ENCODE measurements at places on chromosomes 4 and X.
A peak's percentile ranks its signal among the peaks of the same experiment; 100 is the strongest.

GRCh38 chr4:22824091-22824490, 131.4 kb downstream of the GBA3 start:
- H3K27ac ChIP-seq = no peak overlapping the region
- H3K4me3 ChIP-seq = no peak overlapping the region

GRCh38 chr4:138658518-138658917, 357.1 kb upstream of the NOCT start:
- H3K27ac ChIP-seq = no peak overlapping the region
- H3K36me3 ChIP-seq = no peaks in the 10 kb centered on the region
- H3K4me3 ChIP-seq = no peak overlapping the region
- DNase-seq = no peak
- H3K4me1 ChIP-seq = no peaks in the 10 kb centered on the region

DNA sequence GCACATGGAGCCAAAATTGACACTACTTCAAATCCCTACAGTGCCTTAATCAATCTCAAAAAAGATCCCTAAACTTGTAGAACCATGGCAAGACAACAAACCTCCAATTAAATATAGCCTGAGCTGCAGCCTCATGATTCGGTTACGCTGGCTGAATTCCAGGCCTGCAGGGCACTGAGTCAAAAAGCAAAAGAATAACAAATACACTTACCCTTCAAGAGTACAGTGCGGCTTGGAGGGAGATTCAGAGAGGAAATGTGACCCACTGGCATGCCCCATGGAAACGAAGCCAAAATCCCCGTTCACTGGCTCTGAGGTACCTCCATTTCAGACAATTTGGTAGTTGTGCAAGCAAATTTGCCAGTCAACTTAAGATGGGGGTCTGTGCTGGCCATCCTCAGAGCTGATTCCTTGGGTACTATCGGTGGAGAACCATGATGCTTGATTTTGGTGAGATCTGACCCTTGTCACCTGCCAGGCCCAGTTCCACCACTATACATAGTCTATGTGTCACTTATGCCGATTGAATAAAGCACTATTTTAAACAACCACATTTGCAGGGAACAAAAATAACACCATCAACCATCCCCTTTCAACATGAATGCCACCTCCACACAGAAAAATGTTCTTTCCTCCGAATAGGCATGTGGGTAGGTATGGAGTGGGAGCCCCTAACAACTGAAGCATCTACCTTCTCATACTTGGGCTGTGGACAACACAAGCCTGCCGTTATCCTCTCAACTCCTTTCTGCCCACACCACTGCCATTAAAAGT, 2.1 kb downstream of the C4orf54 start:
- H3K4me1 ChIP-seq = no peaks in the 10 kb centered on the region
- no peaks in the 10 kb centered on the region for H3K27me3 ChIP-seq
- H3K4me3 ChIP-seq = no peak overlapping the region
- H3K36me3 ChIP-seq = no peaks in the 10 kb centered on the region
- DNase-seq = no peak

- no peaks in the 10 kb centered on the region for H3K4me1 ChIP-seq
- H3K36me3 ChIP-seq = no peaks in the 10 kb centered on the region
- no peak overlapping the region for H3K27ac ChIP-seq
- no peak overlapping the region for H3K4me3 ChIP-seq
- no peak for DNase-seq
Measured at GRCh38 chr4:79466621-79467020, 58.6 kb upstream of the GK2 start.

- H3K27ac ChIP-seq = no peak overlapping the region
- DNase-seq = no peak
- H3K36me3 ChIP-seq = no peaks in the 10 kb centered on the region
- H3K4me3 ChIP-seq = no peak overlapping the region
- no peaks in the 10 kb centered on the region for H3K27me3 ChIP-seq
- peaks cover 12% of the 10 kb centered on the region for H3K4me1 ChIP-seq
Measured at GRCh38 chrX:107707866-107708265, 67.7 kb downstream of the TSC22D3 start.

- H3K27ac ChIP-seq = no peak overlapping the region
- DNase-seq = no peak
- H3K4me1 ChIP-seq = no peaks in the 10 kb centered on the region
Measured at GRCh38 chr4:33057736-33058135, 2337.6 kb downstream of the PCDH7 start.

GRCh38 chrX:100408713-100409609, 1.1 kb downstream of the PCDH19 start:
- no peak overlapping the region for H3K27ac ChIP-seq
- H3K4me1 ChIP-seq = no peaks in the 10 kb centered on the region
- DNase-seq = no peak
- H3K4me3 ChIP-seq = peak overlapping the region; percentile 16
- no peaks in the 10 kb centered on the region for H3K36me3 ChIP-seq

- H3K27me3 ChIP-seq = no peaks in the 10 kb centered on the region
- H3K4me1 ChIP-seq = peaks cover 56% of the 10 kb centered on the region
- no peak overlapping the region for H3K4me3 ChIP-seq
- peak overlapping the region; percentile 2 for H3K27ac ChIP-seq
Measured at GRCh38 chr4:10625131-10625530, 59.4 kb downstream of the CLNK start.

GRCh38 chrX:16639966-16640365, 10.0 kb upstream of the S100G start:
- DNase-seq = no peak
- H3K4me1 ChIP-seq = no peaks in the 10 kb centered on the region
- no peaks in the 10 kb centered on the region for H3K36me3 ChIP-seq
- H3K4me3 ChIP-seq = no peak overlapping the region
- H3K27me3 ChIP-seq = no peaks in the 10 kb centered on the region

- H3K4me3 ChIP-seq = no peak overlapping the region
- H3K27me3 ChIP-seq = no peaks in the 10 kb centered on the region
- H3K36me3 ChIP-seq = no peaks in the 10 kb centered on the region
- DNase-seq = no peak
- H3K27ac ChIP-seq = no peak overlapping the region
- H3K4me1 ChIP-seq = no peaks in the 10 kb centered on the region
Measured at GRCh38 chr4:165744370-165744769, 128.7 kb upstream of the TLL1 start.

GRCh38 chr4:176583278-176583677, 209.4 kb downstream of the VEGFC start:
- H3K4me1 ChIP-seq = no peaks in the 10 kb centered on the region
- no peak overlapping the region for H3K27ac ChIP-seq
- no peak for DNase-seq
- H3K36me3 ChIP-seq = no peaks in the 10 kb centered on the region
- no peaks in the 10 kb centered on the region for H3K27me3 ChIP-seq

- H3K27me3 ChIP-seq = no peaks in the 10 kb centered on the region
- H3K4me3 ChIP-seq = no peak overlapping the region
- H3K27ac ChIP-seq = no peak overlapping the region
- no peaks in the 10 kb centered on the region for H3K36me3 ChIP-seq
- no peaks in the 10 kb centered on the region for H3K4me1 ChIP-seq
Measured at GRCh38 chr4:70399319-70399718, 1.6 kb downstream of the OPRPN start.

- H3K36me3 ChIP-seq = no peaks in the 10 kb centered on the region
- H3K4me3 ChIP-seq = no peak overlapping the region
- H3K27me3 ChIP-seq = no peaks in the 10 kb centered on the region
Measured at GRCh38 chr4:28357990-28358389, 1497.3 kb downstream of the STIM2 start.

DNA sequence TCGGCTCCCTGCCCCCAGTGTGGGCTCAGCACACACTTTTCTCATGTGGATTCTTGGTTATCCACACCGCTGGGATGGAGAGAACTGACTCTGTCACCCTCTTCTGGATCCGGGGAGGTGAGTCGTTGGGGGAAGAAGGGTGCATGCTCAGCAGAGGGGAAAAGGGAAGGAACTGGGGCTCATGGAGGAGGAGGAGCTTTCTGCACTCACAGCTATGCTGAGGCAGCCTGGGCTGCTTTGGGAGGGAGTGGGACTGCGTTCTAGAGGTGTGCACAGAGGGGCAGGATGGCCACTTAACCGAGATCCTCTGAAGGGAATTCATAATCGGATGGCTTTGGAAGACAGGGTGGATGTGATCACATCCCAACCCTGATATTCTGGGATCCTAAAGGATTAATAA, 51.6 kb downstream of the RTL5 start:
- H3K27ac ChIP-seq = no peak overlapping the region
- H3K27me3 ChIP-seq = no peaks in the 10 kb centered on the region
- no peak overlapping the region for H3K4me3 ChIP-seq
- no peaks in the 10 kb centered on the region for H3K4me1 ChIP-seq
- no peaks in the 10 kb centered on the region for H3K36me3 ChIP-seq
- DNase-seq = no peak

DNA sequence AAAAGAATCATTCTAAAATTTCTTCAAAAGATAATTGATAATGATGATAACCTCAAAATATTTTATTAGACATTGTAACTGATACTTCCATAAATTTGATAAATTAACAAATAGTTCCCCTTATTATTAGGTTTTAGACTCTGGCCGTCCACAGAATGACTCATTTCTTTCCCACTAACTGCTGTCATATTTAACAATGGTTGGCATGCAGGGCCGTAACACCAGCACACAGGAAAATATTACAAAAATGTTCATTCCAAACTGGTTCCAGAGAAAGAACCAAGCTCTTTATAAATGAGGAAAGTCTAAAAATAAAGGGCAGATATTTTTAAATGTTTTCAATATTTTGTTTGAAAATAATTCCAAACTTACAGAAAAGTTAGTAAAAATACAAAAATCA, 28.2 kb downstream of the WDFY3 start:
- no peaks in the 10 kb centered on the region for H3K4me1 ChIP-seq
- H3K27ac ChIP-seq = no peak overlapping the region
- no peak for DNase-seq

DNA sequence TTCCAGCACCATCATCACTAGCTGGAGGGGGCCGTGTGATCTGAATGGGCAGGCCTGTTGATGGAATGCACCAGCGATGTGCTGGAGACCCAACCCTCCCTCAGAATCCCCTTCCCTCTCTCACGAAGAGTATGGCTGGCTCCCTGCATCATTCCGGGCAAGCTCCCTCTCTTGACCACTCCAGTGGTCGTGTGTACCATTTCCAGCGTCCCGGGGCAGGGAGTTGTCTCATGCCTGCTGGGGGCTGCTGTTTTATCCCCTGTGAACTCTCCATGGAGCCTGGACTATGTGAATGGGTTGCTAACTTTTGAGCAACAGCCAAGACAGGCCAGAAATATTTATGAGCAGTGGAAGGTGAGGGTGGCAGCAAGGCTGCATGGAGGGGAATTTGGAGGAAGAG, 8.1 kb downstream of the CSAG1 start:
- no peaks in the 10 kb centered on the region for H3K27me3 ChIP-seq
- H3K27ac ChIP-seq = no peak overlapping the region
- no peaks in the 10 kb centered on the region for H3K4me1 ChIP-seq
- H3K36me3 ChIP-seq = no peaks in the 10 kb centered on the region

- H3K27me3 ChIP-seq = no peaks in the 10 kb centered on the region
- DNase-seq = peak; percentile 14
- H3K4me3 ChIP-seq = peak overlapping the region; percentile 84
- no peaks in the 10 kb centered on the region for H3K36me3 ChIP-seq
- H3K4me1 ChIP-seq = no peaks in the 10 kb centered on the region
Measured at GRCh38 chrX:74613370-74614092, 893 bp downstream of the RLIM start.

DNA sequence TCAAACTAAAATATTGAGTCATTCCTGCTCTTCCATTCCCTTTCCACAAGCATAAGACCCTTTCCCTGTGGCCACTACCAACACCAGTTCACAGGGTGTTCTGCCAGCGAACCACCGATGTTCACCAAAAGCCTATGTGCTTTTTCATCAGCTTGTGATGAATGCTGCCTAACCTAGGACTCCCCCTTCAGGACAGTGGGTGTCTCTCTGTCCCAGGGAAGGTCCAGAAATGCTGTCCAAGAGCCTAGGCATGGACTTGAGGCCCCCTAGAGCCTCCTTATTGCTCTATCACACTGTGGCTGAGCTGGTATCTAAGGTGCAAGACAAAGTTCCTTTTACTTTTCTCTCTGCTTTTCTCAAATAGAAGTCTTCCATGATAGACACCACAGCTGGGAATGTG, 1015.6 kb downstream of the PCDH19 start:
- H3K4me3 ChIP-seq = no peak overlapping the region
- H3K36me3 ChIP-seq = no peaks in the 10 kb centered on the region
- no peaks in the 10 kb centered on the region for H3K4me1 ChIP-seq
- DNase-seq = no peak
- no peaks in the 10 kb centered on the region for H3K27me3 ChIP-seq
- H3K27ac ChIP-seq = no peak overlapping the region

GRCh38 chr4:87078987-87079486, 141.4 kb downstream of the KLHL8 start:
- no peaks in the 10 kb centered on the region for H3K27me3 ChIP-seq
- H3K27ac ChIP-seq = no peak overlapping the region
- H3K4me1 ChIP-seq = peaks cover 3% of the 10 kb centered on the region
- no peaks in the 10 kb centered on the region for H3K36me3 ChIP-seq

DNA sequence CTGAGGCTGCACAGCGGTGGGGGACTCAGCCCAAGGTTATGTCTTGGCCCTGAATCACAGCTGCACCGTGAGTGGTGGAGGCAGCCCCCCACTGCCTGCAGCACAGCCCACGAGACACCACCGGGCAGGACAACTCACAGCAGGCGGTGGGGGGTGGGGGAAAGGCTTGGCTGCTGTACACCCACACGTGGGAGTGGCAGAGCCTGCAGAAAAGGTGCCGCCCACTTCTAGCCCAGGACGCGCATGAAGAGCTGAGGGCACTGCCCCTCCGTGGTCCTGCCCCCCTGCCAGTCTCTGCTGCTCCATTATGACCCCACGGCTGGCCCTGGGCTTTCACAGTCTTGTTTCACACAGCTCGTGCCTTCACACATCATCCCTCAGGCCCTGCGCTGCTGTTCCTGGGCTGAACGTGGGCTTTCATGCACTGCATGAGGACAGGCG, 40.8 kb downstream of the FGFRL1 start:
- H3K4me1 ChIP-seq = peaks cover 4% of the 10 kb centered on the region
- H3K27me3 ChIP-seq = peaks cover 80% of the 10 kb centered on the region
- H3K27ac ChIP-seq = no peak overlapping the region
- DNase-seq = no peak
- no peak overlapping the region for H3K4me3 ChIP-seq
- no peaks in the 10 kb centered on the region for H3K36me3 ChIP-seq

DNA sequence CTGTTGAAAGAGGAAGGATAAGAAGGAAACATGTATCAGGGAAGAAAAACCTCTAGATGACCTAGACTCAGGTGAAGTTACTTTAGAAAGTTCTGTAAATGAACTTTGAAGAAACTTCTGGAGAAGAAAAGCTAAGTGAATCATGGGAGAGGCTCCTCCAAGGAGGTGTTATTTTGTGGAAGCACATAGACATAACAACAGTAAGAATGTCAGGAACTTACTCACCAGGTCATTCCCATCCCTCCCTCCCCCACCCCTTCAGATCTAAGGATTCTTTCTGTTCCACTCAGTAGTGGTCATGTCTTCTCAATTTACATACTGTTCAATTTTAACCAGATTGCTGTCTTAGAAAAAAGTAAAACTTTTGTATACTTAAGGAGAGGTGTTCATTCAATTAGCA, 310.5 kb upstream of the DDX53 start:
- no peaks in the 10 kb centered on the region for H3K36me3 ChIP-seq
- no peaks in the 10 kb centered on the region for H3K27me3 ChIP-seq
- H3K27ac ChIP-seq = no peak overlapping the region
- H3K4me3 ChIP-seq = no peak overlapping the region
